ENCODE measurements at places on chromosomes 6 and 20.

- DNase-seq, result no peak
These were observed 143.5 kb downstream of the FLRT3 start for GRCh38 chr20:14193885-14194284.

- DNase-seq, result no peak
These were observed 15.4 kb downstream of the PNPLA1 start for GRCh38 chr6:36285187-36285671.

DNA sequence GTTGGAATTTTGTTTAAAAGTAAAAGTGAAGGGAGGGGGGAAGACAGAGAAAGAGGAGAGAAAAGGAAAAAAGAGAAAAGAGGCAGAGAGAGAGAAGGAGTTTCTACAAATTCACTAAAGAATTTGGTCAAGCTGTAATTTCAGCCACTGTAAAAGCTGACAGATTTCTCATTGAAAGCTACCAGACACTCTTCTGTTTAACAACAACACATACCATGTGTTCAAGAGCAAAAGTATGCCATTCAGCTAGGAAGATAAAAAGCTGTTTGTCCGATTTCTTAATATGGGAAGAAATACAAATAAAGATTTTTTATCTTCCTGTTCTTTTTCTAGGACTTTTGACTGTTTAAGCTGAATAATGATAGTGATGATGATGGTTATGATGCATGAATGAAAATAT lies 204.8 kb upstream of the RSPO3 start:
- DNase-seq, result no peak

DNA sequence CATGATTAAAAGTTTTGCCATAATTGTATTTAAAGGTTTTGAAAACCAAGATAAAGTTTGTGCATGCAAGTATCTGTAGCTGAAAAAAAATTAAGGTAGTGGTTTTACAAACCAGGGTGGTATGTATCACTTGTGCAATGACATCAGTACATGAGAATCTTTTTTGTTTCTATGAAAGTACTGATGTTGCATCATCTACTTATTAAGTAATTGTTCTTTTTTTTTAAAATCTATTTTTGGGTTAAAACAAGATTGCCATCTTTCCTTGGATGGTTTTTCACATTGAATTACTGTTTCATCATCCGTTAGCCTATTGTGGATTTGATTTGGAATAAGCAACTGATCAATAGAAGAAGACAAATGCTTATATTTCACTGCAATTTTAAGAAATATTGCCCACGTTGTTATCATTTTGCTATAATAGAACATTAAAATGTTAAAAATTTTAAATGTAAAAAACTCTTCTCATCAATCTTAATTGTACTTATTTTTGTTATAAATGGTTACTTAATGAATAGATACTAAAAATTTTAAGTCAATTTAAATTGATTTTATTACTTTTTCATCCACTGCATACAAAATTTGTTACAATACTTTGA lies 39.8 kb upstream of the TAGAP start:
- peak; percentile 80 for DNase-seq

- no peak for DNase-seq
These were observed 61.2 kb downstream of the RGS17 start for GRCh38 chr6:153069897-153070296.
